AG09309 (cell line): ENCODE measurements at places on chromosomes 1 and 21.

GRCh38 chr1:62433861-62434617 is 2.8 kb upstream of the USP1 start:
- DNase-seq = no peak

- no peak for DNase-seq
Measured at GRCh38 chr1:82387012-82387366, 586.3 kb downstream of the ADGRL2 start.

- DNase-seq = no peak
Measured at GRCh38 chr1:2973601-2974593, 47.4 kb upstream of the ACTRT2 start.

DNA sequence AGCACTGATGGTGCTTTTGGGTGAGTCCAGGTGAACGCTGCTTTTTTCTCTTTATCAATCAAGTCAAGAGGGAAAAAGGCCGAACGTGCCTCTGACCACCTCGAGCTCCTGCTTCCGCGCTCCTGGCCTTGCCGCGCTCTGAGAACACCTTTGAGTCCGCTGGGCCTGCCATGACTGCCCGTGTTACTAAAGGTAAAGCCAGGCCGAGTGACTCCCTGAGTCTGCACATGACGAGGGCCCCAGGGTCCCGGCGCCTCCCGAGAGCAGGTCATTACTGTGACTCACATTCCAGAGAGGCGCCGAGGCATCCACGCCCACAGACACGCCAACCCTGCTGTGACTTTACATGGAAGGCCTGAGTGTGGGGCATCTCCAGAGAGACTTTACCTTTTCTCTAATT is 11.1 kb downstream of the POFUT2 start:
- DNase-seq = no peak

- DNase-seq = no peak
Measured at GRCh38 chr1:68976916-68977610, 480.2 kb upstream of the DEPDC1 start.

DNA sequence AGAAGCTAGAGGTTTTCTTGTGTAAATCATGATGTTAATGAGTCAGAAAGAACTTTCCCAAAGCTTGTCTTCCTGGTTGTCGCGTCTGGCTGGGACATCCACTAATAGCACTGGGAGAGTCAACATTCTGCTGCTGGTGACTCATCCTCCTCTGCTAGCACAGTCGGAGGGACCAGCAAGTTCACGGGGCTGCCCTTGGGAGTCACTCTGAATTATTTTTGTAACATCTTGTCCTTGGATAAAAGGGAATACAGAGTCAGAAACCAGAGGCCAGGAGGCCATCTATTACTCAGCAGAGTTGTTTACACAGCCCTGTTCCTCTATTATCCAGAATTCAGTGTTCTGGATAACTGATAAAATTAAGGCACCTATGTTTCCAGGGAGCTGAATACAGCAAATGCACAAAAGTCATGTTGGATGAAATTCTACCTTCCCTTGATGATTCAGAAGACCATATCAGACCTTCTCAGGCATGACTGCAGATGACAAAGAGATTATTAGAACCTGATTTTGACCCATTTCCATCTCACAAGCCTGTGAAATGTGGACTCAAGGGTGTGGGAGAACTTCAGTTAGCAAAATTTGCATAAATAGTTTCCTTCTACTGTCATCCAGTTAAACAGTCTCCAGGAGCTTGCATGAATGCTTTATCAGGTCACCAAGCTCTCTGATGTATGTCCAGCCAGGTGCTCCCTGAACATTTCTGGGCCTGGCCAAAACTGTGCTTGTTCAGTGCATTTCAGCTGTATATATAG is 68.1 kb downstream of the JAK1 start:
- DNase-seq = peak; percentile 71

DNA sequence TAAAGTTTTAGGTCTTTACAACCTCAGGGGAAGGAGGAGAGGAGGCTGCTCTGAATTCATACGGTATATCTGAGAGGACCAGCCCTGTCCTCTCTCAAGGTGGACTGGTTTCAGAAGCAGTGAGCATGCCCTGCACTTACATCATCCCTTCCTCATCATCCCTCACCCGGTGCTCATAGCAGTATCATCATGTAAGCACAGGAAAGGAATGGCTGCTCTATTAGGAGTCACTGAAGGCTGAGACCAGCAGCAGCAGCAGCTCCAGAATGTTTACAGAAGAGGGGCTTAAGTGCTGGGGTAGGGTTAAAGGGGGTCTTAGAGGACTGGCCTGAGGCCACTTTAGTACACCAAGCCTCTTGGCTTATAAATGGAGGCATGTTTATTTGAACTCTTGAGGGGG is 185.9 kb downstream of the AK5 start:
- DNase-seq = no peak

- no peak for DNase-seq
Measured at GRCh38 chr1:197774466-197775281, 606 bp downstream of the DENND1B start.

DNA sequence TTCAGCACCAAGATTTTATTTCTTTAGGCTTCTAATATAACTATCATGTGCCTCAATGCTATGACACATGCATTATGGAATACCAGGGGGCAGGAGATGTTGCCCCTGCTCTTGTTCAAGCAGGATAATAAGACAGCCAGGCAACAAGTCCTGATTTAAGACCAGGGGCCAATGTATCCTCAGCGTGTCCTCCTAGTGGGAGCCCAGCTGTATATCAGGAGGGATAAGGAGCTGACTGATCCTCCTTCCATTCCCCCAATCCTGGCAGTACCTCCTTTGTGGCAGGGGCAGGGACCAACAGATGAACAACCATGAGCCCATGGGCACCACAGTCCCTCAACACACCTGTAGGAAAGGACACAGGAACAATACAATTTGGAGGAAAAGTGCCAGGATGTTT is 29.3 kb downstream of the SORT1 start:
- no peak for DNase-seq

- no peak for DNase-seq
Measured at GRCh38 chr1:227212164-227212563, 106.1 kb downstream of the CDC42BPA start.

DNA sequence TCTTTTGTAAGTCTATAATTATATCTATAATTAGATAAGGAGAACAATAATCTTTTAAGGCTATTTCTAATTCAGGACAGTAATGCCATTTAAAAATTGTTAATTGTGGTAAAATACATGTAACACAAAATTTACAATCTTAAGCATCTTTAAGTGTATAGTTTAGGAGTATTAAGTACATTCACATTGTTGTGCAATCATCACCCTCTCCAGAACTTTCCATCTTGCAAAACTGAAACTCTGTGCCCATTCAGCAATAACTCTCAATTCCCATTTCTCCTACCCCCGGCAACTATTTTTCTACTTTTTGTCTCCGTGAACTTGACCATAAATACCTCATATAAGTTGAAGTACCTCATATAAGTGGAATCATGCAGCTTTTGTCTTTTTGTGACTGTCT is 93.9 kb upstream of the KCNA3 start:
- DNase-seq = no peak

GRCh38 chr1:16017461-16018303 is at the start of gene HSPB7:
HSPB7 (minus strand) TSS chr1:16018043; CDS start chr1:16017963, 80 bp downstream.
- DNase-seq = no peak

DNA sequence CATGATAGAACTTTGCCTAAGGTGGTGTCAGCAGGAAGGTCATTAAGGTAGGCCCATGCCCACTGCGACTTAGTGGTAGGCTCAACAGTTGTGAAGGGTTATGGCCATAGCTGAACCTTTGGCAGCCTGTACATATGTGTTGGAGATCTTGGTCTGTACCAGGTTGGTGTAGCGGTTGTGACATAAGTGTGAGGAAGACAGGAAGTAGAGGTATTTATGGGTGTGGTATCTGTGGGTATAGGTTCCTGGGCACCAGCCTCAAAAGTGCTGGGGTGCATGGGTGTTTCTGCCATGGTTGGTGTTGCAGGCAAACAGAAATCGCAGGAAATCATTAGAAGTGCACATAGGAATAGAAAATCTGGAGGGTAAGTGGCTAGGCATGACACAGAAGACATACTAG is 18.6 kb upstream of the LRIF1 start:
- no peak for DNase-seq

DNA sequence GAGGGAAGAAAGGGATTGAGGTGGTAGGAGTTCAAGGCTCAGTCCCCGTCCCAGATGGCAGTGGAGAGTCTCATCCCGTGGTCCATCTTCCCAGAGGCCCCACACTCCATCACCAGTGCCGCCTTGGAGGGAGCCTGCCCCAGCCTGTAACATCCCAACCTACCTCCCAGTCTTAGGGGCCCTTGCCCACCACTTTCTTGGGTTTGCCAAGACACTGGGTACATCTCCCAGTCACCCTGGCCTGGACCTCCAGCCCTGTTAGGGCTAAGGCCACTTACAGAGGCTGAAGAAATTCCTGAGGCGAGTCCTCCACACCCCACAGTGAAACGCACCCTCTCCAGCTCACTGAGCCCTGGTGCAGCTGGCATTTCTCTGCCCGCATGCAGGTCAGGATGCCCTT is 3.3 kb downstream of the TMEM200B start:
- no peak for DNase-seq

DNA sequence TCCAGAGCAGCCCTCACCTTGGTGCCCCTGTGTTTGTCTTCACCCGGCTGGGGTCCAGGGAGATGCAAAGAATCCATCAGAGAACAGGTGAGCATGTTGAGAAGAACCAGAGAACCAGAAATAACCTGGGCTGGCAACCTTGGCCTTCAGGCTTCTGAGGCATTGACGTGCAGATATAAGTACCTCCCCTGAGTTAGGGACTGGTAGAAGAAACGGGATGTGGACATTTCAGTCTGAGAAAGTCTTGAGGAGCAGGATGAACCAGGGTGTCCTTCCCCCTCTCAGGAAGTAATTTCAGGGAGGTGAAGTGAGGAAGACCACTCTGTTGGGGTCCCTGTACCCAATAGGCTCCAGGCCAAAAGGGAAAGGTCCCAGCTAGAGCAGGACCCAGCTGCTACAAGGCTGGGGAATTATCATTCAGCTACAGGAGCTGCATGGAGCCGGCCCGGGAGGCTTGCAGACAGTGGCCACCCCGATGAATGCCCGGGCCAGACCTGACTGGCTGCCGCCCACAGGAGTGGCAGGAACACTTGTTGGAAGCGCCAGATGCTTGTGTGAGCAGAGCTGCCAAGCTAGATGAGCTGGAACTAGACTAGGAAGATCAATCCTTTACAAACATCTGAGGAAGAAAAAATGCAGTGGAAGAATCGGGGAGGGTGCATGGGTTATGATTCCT is 1.7 kb upstream of the AURKAIP1 start:
- no peak for DNase-seq

DNA sequence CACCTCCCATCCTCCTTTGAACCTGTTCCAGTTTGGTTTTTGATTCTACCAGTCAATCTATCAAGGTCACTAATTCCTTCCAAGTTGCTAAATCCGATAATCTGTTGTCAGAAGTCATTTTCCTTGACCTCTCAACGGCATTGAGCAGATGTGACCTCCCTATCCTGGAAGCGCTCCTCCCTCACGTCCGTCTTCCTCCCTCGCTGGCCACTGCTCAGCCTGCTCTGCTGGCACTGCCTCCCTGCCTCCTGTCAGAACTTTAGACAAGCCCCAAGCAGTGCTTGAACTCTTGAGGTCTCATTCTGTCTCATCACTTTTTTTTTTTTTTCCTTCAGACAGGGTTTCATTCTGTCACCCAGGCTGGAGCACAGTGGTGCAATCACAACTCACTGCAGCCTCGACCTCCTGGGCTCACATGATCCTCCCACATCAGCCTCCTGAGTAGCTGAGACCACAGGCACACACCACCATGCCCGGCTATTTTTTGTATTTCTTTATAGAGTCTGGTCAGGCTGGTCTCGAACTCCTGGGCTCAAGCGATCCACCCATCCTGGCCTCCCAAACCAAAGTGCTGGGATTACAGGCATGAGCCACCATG is 4.4 kb upstream of the ACOT7 start:
- no peak for DNase-seq

- no peak for DNase-seq
Measured at GRCh38 chr21:34908419-34909055, 140.6 kb downstream of the RUNX1 start.

DNA sequence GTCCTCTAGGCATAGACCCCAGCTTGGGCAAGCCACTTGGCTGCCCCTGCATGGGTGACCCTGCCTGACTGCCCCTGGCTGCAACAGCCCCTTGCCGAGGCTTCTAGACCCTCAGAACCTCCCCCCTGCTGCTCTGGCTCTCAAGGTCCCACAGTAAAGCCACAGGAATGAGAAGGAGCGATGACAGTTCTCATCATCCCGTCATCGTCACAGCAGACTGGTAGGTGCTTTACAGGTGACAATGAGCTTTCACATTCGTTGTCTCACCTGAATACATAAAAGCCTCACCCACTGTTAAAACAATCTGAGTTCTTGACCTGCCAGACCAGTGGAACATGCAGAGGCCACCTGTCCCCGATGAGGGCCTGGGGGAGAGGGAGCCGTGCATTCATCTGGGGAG is 36.0 kb upstream of the GPR157 start:
- no peak for DNase-seq

GRCh38 chr1:227191607-227192006 is 126.7 kb downstream of the CDC42BPA start:
- DNase-seq = no peak

- no peak for DNase-seq
Measured at GRCh38 chr1:246661451-246661850, 62.8 kb upstream of the SCCPDH start.

DNA sequence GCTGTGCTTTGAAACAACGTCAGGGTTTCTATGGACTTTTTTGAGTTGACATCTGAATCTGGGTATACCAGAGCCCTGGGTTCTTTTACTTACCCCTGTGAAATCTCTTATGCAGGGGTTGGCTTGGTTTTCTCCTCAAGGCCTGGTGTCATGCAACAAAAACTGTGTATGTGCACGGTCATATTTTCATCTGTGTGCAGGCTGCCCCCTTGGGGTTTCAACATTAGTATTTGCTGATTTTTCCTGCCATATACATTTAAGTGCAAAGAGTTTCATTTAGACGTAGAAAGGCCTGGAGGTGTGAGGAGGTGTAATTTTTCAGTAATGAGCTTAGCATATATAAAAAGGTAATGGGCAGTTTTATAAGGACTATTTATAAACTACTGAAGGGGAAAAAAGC is 22.0 kb upstream of the ZBTB18 start:
- no peak for DNase-seq

DNA sequence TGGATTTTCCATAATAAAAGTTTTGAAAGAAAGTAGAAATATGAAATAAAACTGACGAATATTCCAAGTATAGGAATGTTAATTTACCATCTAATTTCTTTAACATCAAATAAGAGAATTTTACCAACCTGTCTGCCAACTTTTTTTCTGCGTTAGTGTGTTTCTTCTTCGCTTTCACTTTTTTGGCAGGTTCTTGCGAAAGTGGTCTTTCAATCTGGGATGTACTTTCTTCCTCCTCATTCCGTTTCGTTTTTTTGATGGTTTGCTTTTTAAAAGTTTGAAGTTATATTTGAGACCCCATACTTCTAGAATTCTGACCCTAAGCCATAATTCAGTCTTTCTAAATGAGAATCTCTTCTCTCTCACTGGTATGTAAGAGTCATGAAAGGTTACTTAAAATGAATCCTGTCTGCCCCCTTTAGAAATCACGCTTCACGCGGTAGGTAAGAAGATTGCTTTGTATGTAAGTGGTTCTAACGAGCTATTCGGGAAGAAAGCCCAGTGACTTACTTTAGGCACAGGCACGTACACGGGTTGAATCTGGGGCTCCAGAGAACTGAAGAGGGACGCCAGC is 580 bp downstream of the RBM34 start:
- peak; percentile 23 for DNase-seq
